Aorta (tissue), 5 donors: ENCODE measurements at places on chromosomes 1 and 21. TPM values are rescaled to one million over a fixed set of nuclear protein-coding genes. Genes with fewer than 3 reads are reported as not detected.
A peak's percentile ranks its signal among the peaks of the same experiment; 100 is the strongest.

- peak; percentile 85 for DNase-seq
Measured at GRCh38 chr1:68231627-68232288, 565 bp downstream of the WLS start.

DNA sequence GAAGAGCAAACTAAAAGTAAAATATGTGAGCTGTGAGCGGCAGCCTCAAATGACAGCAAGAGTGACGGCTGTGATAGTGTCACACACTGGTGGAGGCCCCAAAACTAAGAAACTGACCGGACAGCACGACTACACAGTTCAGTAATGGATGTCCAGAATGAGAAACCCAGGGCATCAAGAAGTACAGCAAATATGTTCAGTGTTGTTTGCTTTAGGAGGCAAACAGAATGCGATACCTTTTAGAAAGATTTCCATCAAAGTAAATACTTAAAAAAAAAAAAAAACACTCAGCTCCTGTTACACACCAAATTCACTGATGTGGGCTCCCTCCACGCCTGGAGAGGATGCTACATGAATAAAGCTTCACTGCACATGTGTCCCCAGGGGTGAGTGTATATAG lies 1.1 kb upstream of the PKP1 start:
- DNase-seq: no peak

- DNase-seq: no peak
Measured at GRCh38 chr1:18880585-18880984, 21.1 kb upstream of the TAS1R2 start.

- DNase-seq: no peak
Measured at GRCh38 chr21:29873908-29874307, 65.9 kb downstream of the GRIK1 start.

- DNase-seq: no peak
Measured at GRCh38 chr1:53549781-53550180, 90.6 kb downstream of the DMRTB1 start.

GRCh38 chr1:67853704-67854103 lies 20.4 kb upstream of the GNG12 start:
- DNase-seq: peak; percentile 79

GRCh38 chr1:69569175-69569541 lies 1.4 kb downstream of the LRRC7 start:
- no peak for DNase-seq

DNA sequence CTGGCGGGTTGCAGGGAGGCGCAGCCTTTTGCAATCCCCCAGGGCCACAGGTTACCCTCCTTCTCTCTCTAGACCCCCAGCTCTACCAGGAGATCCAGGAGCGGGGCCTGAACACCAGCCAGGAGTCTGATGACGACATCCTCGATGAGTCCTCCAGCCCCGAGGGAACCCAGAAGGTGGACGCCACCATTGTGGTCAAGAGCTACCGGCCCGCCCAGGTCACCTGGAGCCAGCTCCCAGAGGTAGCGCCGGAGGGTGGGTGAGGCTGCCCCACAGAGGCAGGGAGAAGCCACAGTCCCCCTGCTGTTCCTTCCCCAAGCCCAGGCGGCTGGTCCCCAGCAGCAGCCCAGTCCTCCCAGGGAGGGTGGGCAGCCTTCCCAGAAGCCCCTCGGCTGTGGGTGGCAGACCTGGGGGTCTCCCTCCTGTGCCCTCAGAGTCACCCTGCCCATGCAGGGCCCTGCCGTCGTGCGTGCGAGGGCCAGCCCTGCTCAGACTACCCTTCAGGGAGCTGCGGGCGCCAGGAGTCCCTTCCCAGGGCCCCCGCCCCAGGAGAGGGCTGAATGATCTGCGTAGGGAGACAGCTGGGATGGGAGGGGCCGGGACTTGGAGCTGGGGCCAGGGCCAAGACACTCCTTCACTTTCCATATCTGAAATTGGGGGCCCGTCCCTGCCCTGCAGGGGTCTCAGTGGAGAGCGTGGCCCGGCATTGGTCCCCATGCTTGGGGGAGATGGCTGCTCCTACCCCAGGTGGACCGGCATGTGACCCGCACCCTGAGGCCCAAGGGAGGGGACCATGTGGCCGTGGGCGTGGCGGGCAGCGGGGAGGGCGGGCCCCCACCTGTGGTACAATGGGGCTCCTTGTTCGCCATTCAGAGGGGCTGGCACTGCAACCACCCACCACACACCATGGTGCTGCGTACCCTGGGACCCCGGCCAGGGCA lies 12.9 kb downstream of the ARHGEF16 start:
- peak; percentile 72 for DNase-seq

DNA sequence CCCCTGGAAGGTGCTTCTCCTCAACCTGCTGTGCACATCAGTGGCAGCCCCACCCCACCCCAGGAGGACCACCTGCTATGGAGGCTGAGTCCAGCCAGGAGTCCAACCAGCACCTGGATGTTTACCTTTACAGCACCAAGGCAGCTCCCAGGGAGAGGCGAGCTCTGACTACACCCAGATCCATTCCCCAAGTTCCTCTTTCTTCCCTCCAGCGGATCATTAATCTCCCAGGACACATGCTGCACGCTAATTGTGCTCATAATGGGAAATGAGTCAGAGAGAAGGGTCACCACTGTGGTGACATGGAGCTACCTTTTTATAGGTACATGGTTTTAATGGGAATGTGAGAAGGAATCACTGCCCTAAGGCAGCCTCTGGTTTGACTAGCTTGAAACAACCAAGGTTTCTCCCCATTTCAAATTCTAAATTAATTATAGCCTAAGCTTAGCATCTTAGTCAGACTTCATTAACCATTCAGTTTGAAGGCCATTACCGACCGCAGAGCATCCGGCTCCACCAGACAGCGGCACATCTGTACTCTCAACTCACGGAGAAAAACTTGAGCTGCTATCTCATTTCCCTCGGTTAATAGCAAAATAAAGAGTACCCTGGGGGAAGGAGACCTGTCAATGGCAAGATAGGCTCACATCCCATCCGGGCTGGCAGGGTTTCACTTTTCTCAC lies 173.1 kb upstream of the GALNT2 start:
- no peak for DNase-seq

- no peak for DNase-seq
Measured at GRCh38 chr1:60280256-60280655, 206.7 kb upstream of the C1orf87 start.

DNA sequence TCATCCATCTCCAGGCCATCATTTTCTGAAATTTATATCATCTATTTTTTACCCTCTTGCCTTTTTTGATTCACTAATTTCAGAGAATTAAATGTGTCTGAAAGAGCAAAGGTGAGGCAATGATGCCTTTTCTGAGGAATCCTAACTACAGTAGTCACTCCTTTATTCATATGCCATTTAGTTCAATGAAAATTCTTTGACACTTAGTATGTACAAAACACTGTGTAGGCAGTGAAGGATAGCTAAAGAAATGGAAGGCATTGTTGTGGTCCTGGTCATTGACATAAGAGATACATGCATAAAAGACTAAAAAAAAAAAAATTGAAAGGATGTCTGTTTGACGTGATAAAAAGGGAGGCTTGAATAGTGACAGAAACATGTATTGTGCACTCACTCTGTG lies 171.9 kb upstream of the BEND5 start:
- no peak for DNase-seq

DNA sequence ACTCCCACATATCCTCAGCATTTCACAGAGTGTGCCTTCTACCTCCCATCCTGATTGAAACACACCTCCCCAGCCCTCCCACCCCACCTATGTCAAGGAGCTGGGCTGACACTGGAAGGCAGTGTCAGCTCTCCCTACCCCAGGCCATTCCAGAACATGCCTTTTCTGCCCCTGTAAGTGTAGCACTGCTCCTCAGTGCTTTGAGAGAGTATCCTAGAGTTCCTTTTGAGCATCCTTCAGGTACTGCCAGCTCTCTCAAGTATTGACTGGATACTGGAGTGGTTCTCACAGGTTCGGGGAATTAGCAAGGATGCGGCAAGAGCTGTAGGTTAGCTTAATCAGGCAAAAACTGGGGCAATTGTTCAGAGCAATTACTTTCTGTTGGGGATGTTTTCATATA lies 21.8 kb downstream of the C1orf116 start:
- no peak for DNase-seq

Gene CELA3B
- total RNA-seq: 1.8 TPM

Gene HSF2BP
- 0.51 TPM for total RNA-seq

Gene PGBD5
- 0.39 TPM for total RNA-seq

Gene FALEC
- 0.99 TPM for total RNA-seq

Gene GABPA
- total RNA-seq: 20.3 TPM

Gene SCYL3
- total RNA-seq: 11.9 TPM
